Activated T-helper 1 cell treated with Interleukin-2 at 50 U/mL for 16 hours (primary cell): ENCODE measurements at places on chromosomes 7 and 10.

GRCh38 chr10:62183442-62183841 is 85.2 kb downstream of the RTKN2 start:
- peak; percentile 18 for DNase-seq

DNA sequence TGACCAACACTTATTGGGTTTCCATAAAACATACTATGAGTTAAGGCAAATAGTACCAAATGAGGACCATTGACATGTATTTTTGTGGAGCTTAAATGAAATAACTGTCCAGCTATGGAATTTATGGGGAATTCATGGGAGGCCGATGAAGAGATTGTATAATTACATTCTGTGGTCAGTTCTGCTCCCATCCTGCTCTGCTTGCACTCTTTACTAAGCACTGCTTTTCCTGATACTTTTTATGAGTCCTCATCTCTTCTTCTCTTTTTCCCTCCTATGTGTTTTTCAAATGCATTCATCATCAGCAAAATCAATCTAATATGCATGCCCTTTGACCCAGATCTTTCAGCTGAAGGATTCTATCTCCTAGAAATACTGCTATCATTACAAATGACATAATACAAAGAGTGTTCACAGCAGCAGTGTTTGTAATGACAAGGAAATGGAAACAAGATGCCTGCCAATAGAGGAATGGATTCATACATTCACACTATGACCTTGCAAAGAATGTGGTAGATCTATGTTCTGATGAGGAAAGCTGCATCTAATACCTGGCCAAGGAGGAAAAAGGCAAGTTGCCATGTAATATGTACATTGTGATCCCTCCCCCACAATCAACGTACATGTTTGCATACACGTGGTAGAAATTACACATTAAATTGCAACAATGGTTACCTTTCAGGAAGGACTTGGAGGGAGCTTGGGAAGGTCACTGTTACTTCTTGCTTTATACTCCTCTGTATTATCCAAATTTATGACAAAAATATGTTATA is 73.9 kb downstream of the PCGF5 start:
- DNase-seq, result no peak

DNA sequence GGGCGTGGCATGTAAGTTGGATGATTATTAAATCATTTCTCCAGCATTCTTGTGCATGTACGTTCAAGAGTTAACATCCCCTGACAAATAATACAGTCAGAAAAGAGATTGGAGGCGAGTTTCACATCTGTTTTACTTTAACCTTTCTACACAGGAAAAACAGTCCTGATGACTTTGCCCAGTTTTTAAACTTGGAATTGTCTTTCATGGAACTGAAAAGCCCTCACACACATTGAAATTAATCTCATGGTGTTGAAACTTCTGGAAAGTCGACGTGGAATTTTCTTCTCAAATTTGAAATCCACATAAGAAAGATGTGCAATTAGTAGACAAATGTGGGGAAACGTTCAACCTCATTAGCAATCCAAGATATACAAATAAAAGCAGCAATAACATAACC is 31.2 kb upstream of the ZNF438 start:
- no peak for DNase-seq

- DNase-seq, result no peak
Measured at GRCh38 chr7:153444641-153445040, 607.6 kb upstream of the DPP6 start.

GRCh38 chr7:41188163-41189130 is 514.4 kb downstream of the INHBA start:
- no peak for DNase-seq

GRCh38 chr7:32942415-32943251 is 14.6 kb upstream of the FKBP9 start:
- peak; percentile 56 for DNase-seq

DNA sequence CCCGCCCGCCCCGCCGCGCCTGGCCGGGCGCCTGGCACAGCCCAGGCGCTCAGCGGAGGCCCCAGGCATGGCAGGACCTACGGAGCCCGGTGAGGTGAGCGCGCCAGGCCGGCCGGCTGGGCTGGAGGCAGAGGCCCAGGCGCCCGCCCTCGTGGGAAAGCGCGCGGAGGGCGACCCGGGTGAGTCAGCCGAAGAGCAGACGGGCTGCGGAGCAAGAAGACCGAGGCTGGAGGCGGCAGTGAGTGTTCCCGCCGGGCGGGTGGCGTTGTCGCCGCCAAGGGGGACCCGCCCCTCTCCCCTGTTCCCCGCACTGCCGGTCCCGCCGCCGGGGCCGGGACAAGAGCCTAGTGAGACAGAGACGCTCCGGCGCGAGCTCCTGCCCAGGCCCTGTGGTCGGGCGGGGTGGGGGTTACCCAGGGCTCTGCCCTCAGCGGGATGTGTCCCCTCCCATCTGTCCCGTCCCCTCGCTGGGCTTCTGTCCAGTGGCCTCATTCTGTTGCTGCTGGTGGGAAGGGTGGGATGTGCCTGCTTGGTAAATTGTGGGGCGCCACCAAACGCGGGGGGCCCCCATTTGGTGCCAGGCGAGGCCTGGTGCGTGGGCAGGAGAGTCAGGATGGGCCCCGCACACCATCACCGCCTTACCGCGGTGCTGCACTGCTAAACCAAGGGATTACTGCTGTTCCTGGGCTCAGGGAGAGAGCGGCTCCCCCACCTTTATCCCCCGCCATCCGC is 17.0 kb upstream of the NODAL start:
- no peak for DNase-seq

DNA sequence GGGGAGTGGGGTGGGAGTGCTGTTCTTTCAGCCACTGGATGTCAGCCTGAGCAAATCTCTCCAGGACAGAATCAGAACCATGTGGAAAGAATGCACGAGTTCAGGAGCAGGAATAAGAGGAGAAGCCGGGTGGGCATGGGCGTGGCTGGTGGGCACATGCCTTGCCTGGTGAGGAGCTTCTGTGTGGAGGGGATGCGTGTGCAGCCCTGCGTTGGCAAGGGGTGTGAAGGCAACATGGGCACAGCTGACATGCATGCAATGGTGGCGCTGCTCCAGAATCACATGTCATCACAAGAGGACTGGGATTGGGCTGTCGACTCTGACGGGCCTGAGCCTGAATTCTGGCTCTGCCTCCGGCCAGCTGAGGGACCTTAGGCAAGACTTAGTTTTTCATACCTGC is 162.1 kb downstream of the ADAM12 start:
- DNase-seq, result no peak
